Type B pancreatic cell (in vitro differentiated cells): ENCODE measurements at places on chromosomes 5 and 9.

- DNase-seq = no peak
Observed at GRCh38 chr5:173420108-173420507, 91.9 kb upstream of the STC2 start.

DNA sequence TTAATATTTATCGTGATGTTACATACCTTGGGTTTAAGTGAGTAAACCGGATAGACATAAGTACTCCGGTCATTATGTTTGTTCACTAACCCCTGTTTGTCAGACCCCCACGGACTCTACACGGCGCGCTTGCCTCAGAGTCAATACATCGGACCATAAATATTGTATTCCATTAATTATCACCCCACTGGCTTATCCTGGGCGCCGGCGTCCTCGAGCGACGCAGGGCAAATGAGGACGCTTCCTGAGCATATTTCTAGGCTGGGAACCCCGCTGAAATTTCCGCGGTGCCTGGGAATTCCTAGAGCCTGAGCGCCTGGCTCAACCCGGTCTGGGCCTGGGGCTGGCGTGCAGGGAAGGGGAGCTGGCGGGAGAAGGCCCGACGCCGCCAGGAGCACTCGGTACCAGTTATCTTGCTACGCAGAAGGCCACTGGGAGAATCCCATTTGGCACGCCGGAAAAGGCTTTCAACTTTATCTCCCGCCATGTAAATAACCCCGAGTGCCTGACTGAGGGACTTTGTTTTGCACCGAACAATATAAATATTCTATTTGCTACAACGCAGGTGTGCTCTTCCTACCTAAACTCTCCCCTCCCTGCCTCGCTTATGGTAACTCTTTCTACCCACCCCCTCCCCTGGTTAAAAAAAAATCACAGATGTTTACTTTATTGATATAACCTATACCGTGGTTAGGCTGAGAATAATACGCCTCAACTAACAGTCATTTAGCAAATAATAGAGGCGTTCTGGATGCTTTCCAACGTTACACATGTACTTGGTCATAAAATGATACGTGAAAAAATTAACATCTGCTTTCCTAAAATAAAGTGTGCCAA is 19.4 kb downstream of the NR2F1 start:
- no peak for DNase-seq

- no peak for DNase-seq
Observed at GRCh38 chr5:151596828-151597539, 5.9 kb upstream of the FAT2 start.

GRCh38 chr5:107893642-107894041 is 222.9 kb upstream of the EFNA5 start:
- DNase-seq = no peak

DNA sequence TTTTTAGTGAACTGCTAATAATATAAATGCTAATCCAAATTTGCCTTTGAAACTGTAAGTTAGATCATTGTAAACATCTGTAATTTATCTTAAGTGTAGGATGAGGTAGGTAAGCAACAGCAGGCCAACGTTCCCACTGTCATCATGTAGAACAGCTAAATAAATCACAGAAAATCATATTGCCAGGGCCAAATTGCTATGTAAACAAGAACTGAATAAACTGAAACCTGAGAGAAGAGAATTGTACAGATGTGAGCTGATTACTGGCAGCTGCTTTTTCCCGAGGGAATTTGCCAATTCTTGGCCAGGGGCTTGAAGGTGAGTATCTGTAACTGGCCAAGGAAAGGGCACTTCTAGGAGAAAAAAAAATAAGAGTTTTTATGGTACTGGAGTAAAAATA is 97.6 kb downstream of the CDH10 start:
- DNase-seq = no peak

- no peak for DNase-seq
Observed at GRCh38 chr5:60633341-60633740, 66.6 kb downstream of the DEPDC1B start.

GRCh38 chr9:84701801-84702200 is 32.3 kb downstream of the NTRK2 start:
- no peak for DNase-seq

- no peak for DNase-seq
Observed at GRCh38 chr9:126809068-126809467, 4.2 kb downstream of the ZBTB43 start.

- DNase-seq = no peak
Observed at GRCh38 chr9:4618700-4619099, 43.4 kb upstream of the PLPP6 start.
